NCI-H1105 (cell line): ENCODE measurements at places on chromosomes 12 and 14.

GRCh38 chr12:47066278-47067025 is 13.0 kb upstream of the PCED1B start:
- no peak for DNase-seq

- DNase-seq, result no peak
Observed at GRCh38 chr12:25997201-25997963, 38.9 kb downstream of the RASSF8 start.

DNA sequence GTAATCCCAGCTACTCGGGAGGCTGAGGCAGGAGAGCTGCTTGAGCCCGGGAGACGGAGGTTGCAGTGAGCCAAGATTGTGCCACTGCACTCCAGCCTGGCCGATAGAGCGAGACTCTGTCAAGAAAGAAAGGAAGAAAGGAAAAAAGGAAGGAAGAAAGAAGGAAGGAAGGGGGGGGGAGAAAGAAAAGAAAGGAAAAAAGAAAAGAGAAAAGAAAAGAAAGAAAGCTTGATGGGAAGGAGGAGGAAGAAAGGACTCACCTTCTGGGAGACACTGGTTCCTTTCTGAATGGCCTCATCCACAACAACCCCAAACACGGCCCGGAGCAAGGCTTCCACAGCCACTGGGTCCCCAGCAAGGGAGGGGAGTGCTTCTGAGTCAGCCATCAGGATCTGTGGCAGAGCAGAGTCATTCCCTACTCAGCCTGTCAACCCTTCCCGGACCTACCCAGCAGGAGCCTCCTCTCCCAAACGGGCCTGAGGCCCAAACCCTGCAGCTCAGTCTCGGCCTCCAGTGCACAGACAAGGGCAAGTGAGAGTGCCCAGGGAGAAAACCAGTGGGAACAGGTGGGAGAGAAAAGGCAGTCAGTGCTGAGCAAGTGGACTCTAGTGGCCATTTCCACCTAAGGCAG is 7.3 kb upstream of the ZNF740 start:
- no peak for DNase-seq

DNA sequence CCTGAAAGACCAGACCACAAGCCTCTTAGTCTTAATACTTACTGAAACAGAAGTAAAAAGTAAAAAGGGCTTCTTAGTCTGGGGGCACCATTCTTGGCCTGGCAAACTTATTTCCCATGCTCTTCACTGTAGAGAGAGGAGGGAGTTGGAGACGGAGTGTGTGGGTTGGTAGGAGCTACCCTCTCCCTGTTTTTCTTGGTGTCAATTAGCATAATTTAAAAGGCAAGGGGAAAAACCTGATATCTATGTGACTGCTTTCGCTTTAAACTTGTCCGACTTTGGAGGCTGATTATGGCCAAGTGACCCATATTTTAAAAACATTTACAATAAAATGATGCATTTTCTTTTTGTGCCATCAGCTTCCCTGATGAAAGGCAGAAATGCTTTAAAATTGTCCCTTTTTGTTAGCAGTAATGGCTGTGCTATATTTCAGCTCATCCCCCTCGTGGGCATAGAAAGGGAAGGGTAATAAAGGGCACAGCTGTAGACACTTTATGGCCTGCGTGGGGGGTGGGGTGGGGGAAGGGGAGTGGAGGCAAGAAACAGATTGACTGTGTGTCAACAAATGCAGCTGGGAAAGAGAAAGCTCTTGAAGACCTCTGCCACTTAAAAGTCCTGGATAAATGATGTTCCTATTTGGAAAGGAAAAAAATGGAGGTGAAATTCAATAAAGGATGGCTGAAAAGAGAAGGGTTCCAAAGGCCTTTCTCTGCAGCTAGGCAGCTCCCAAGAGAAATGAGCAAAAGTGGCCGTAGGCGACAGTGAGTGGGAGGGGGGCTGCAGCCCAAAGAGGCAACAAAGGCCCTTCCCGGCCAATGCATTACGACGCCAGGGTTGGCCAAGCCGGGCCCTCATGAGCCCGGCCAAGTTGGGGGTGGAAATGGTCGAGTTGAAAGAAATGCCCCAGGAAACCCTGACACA is 57.5 kb upstream of the TMEM263 start:
- peak; percentile 68 for DNase-seq

DNA sequence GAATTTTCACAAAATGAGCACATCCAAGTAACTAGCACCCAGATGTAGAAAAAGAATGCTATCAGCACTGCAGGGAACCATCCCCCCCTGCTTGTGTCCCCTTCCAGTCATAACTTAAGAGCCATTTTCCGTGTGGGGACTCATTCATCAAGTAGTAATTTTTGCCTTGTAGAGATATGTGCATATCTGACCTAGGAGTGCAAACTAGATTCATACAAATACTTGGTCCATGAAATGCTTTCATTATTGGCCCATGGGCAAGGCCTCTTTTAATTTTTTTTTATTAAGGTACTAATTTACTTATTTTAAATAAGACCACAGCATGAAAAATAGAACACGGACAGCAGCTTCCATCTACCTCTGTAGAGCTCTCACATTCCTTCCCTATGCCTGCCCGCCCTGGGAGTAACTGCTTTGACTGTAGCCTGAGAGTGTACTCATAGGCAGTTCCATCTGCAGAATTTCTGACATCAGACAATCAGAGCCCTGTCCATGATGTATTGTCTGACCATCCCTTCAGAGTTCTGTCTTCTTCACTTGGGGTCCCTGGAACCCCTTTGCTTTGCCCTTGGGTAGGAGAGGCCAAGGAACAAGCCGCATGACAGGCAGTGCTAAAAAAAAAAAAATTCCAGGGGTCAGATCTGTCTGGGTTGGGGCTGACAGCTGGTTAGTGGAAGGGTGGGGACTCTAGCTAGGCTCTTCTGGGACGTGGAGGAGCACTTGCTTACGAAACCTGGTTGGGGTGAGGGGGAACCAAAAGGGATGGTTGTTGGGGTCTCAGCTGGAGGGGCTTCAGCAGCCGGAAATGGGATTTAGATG is 131.7 kb downstream of the C12orf75 start:
- no peak for DNase-seq

GRCh38 chr12:103387385-103387784 is 108.4 kb downstream of the C12orf42 start:
- DNase-seq, result peak; percentile 86

- DNase-seq, result no peak
Observed at GRCh38 chr12:24121911-24122310, 172.4 kb upstream of the SOX5 start.

GRCh38 chr12:15453613-15454012 is 131.3 kb downstream of the PTPRO start:
- no peak for DNase-seq

- DNase-seq, result no peak
Observed at GRCh38 chr14:74077401-74077800, 6.9 kb downstream of the ALDH6A1 start.

DNA sequence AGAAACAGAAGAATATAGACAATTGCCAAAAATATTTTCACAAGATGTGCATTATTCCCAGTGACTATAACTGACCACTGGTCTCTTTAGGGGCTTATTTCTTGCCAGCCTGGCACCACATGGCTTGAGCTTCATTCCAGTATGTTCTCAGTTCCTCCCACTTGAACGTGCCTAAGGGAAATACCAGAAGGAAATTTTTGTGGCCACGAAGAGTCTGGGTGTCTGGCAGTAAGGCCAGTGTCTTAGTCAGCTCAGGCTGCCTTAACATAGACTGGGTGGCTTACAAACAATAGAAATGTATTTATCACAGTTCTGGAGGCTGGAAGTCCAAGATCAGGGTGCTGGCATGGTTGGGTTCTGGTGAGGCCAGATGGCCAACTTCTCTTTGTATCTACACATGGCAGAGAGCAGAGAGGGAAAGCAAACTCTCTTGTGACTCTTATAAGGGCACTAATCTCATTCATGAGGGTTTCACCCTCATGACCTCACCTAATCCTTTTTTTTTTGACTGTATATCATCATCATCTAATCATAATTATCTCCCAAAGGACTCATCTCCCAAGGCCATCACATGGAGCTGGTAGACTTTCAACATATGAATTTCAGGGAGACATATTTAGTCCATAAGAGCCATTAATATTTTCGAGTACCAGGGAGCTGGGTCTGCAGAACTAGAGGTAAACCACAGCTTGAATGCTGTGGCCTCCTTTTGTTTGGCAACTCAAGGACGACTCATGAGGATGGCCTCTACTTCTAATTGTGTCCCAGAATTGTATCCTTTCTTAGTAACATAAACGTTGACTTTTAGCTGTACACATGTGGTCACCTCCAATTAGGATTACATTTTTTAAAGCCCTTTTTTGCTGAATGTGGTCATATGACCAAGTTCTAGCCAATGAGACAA is 5.1 kb upstream of the SMOC1 start:
- DNase-seq, result no peak

GRCh38 chr12:79151956-79152355 is 287.4 kb downstream of the SYT1 start:
- no peak for DNase-seq

GRCh38 chr14:96705422-96706092 is 91.6 kb upstream of the VRK1 start:
- DNase-seq, result no peak

- DNase-seq, result no peak
Observed at GRCh38 chr14:71833476-71833875, 98.8 kb upstream of the RGS6 start.

- no peak for DNase-seq
Observed at GRCh38 chr12:4046495-4046840, 173.3 kb upstream of the PARP11 start.

GRCh38 chr12:123960856-123961255 is 11.8 kb downstream of the CCDC92 start:
- DNase-seq, result no peak

- DNase-seq, result no peak
Observed at GRCh38 chr12:96176575-96176974, 17.6 kb upstream of the ELK3 start.

DNA sequence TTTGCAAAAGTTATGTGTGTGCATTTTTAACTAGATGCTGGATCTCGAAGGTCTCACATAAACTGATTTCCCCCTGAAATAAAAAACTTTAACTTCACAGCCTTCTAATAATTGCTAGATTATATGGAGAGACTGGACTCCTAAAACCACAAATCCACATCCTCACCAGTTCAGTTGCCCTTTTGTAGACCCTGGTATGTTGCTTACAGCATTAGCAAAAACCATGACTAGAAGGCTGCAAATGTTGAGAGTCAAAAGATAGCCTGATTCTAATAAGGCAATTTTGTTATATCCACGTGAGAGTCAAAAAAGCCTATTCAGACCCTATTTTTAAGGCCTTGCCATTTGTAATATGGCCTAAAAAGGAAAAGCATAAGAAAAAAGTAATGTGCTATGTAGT is 37.4 kb downstream of the RASSF8 start:
- no peak for DNase-seq

- no peak for DNase-seq
Observed at GRCh38 chr12:45269412-45269751, 53.5 kb downstream of the ANO6 start.

DNA sequence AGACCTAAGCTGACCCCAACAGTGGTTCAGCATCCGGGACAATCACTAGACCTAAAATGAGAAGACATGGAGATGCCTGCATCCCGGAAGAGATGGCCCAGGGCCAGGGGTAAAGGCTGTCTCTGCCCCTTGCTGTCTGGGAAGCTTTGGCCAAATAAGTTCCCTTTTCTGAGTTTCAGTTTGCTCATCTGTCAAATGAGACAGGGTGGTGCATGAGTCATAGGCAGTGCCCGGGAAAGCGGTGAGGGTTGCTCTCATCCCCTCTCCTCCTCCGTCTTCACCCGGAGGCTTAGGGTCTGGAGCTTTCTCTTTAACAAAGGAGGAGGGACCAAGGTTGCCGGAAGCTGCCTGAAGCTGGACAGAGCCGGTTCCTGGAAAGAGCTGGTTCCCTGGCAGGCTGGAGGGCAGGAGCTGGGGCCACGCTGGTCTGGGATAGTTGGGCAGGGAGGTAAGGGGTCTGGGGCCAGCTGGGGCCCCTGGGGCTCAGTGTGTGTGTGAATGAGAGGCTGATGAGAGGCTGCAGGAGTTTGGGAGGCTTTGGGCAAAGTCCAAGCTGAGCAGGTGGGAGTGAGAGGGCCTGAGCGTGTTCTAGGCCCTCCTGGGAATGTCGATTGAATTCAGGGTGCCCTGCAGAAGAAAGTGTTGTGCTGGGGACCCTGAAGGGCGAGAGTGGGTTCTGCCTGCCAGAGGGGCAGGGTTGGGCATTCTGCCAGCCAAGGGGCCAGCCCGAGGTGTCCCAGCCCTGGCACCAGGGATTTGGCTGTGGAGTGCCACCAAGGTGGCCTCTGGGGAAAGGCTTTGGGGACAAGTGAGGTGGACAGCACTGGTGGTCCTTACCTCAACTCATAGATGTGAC is at the start of gene SDSL:
TSS of gene SDSL (plus strand) at position 351 of the 856 bp plus-strand sequence. CDS start 5,603 bp downstream, outside the sequence.
- DNase-seq, result no peak
